Activated CD4-positive, alpha-beta memory T cell treated with anti-CD3 and anti-CD28 coated beads, Interleukin-2, amount 10 ng/mL, durations not matched to agents 7 days and 5 days (primary cell): ENCODE measurements at places on chromosomes 5 and 9. TPM values are rescaled to one million over a fixed set of nuclear protein-coding genes. Genes with fewer than 3 reads are reported as not detected.

- no peak overlapping the region for H3K4me3 ChIP-seq
- no peaks in the 10 kb centered on the region for H3K27me3 ChIP-seq
- H3K36me3 ChIP-seq, result no peaks in the 10 kb centered on the region
- no peaks in the 10 kb centered on the region for H3K4me1 ChIP-seq
- no peak overlapping the region for H3K27ac ChIP-seq
Measured at GRCh38 chr9:28930766-28931165, 1357.5 kb upstream of the C9orf72 start.

- H3K27ac ChIP-seq, result peak overlapping the region; percentile 83
- peaks cover 73% of the 10 kb centered on the region for H3K36me3 ChIP-seq
- H3K27me3 ChIP-seq, result no peaks in the 10 kb centered on the region
- peak overlapping the region; percentile 25 for H3K4me3 ChIP-seq
Measured at GRCh38 chr5:160486573-160486972, 64.9 kb downstream of the PTTG1 start.

DNA sequence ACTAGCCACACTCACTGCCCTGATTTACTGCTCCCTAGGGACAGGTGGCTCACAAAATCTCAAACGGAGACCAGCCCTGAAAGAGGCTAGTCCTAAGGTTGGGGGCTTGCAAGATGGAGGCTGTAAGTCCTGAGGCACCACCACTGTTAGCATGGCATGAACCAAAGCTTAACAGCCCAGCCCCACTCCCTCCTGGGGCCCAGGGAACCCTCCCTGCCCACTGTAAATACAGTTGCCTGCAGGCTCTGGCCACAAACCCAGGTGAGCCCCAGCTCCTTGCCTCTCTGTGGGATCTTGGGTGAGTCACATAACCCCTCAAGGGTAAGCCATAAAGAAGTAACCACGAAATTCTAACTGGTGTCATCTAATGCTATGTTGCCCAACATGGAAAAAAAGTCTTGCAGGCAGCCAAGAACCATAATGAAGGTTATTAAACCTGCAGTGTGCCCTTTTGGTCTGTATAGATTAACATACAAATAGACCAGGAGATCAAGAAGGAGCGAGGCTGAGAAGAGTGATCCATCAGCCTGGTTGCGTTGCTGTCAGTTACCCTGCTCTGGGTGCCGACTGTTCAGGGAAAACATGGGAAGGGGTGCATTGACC lies 1.7 kb upstream of the POMT1 start:
- H3K36me3 ChIP-seq, result peaks cover 31% of the 10 kb centered on the region
- peaks cover 57% of the 10 kb centered on the region for H3K4me1 ChIP-seq
- peak; percentile 71 for DNase-seq
- peak overlapping the region; percentile 60 for H3K4me3 ChIP-seq

- H3K36me3 ChIP-seq, result peaks cover 43% of the 10 kb centered on the region
- no peaks in the 10 kb centered on the region for H3K27me3 ChIP-seq
- peaks cover 8% of the 10 kb centered on the region for H3K4me1 ChIP-seq
- no peak overlapping the region for H3K4me3 ChIP-seq
- H3K27ac ChIP-seq, result no peak overlapping the region
Measured at GRCh38 chr5:32233220-32233695, 59.1 kb upstream of the GOLPH3 start.

DNA sequence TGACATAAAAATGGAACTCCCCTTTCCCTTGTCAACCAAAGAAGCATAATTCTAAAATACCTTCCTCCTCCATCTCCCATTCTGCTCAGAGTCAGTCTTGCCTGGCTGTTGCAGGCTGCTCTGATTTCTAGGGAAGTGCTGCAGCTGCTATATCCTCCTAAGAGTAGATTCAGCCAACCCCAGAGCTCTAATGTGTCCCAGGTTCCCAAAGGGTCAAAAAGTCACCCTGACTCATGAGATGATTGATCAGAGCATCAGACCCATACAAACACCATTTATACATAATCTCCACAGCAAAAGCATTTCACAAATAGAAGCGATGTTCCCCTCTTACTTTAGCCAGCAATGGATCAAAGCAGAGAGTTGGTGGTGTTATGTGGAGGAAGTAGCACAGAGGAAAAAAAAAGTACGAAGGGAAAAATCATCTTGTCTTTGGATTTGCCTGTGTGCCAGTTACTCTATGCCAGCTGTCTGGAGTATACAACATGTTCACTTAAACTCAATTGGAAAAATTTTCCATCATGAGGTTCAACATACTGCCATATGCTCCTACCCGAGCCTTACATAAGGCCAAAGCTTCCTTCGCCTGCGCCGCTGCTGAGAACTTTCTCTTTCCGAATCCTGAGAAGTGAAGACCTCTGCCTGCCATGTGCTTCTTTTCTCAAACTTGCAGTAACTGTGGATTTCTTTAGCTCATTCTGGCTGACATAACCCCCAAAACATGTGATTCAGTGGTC lies 258.0 kb downstream of the TLE4 start:
- H3K4me3 ChIP-seq, result no peak overlapping the region
- no peak for DNase-seq
- H3K4me1 ChIP-seq, result peaks cover 1% of the 10 kb centered on the region
- no peaks in the 10 kb centered on the region for H3K27me3 ChIP-seq

SOWAHA gene
- not detected for total RNA-seq

BOD1 gene
- total RNA-seq, result 14.3 TPM

TTC16 gene
- total RNA-seq, result 5.2 TPM
